ENCODE measurements at places on chromosomes 11 and 22. TPM values are rescaled to one million over a fixed set of nuclear protein-coding genes. Genes with fewer than 3 reads are reported as not detected.

- H3K36me3 ChIP-seq, result no peaks in the 10 kb centered on the region
- H3K27ac ChIP-seq, result no peak overlapping the region
- H3K27me3 ChIP-seq, result peaks cover 7% of the 10 kb centered on the region
- H3K4me3 ChIP-seq, result no peak overlapping the region
Observed at GRCh38 chr11:33533386-33534052, 167.1 kb downstream of the C11orf91 start.

The GPR83 gene
- total RNA-seq, result 0.30 TPM

DNA sequence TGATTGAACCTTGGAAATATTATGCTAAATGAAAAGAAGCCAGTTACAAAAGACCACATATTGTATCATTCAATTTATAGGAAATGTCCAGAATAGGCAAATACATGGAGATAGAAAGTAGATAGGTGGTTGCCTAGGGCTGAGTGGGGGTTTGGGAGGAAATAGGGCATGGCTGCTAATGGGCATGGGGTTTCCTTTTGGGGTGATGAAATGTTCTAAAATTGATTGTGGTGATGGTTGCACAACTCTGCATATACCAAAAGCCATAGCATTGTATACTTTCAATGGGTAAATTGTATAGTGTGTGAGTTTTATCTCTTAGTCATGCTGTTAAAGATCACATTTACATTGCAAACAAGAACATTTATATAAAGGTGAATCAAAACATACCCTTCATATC lies 48.7 kb downstream of the LDLRAD3 start:
- no peak overlapping the region for H3K27ac ChIP-seq
- no peak overlapping the region for H3K4me3 ChIP-seq
- H3K36me3 ChIP-seq, result no peaks in the 10 kb centered on the region

DNA sequence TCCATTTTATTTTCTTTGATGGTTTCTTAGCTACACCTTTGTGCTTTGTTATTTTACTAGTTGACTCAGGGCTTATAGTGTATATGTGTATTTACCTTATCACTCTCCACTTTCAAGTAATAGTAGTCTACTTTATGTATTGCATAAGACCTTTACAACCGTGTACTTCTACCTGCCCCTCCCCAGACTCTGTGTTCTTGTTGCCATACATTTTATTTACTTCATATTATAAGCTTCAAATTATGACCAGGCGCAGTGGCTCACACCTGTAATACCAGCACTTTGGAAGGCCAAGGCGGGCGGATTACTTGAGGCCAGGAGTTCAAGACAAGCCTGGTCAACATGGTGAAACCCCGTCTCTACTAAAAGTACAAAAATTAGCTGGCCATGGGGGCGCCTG lies 28.2 kb upstream of the CTSD start:
- H3K4me3 ChIP-seq, result no peak overlapping the region
- no peaks in the 10 kb centered on the region for H3K4me1 ChIP-seq
- H3K27ac ChIP-seq, result no peak overlapping the region
- peaks cover 5% of the 10 kb centered on the region for H3K27me3 ChIP-seq
- H3K36me3 ChIP-seq, result no peaks in the 10 kb centered on the region

The PATE4 gene
- not detected for total RNA-seq

- H3K27me3 ChIP-seq, result peaks cover 10% of the 10 kb centered on the region
- H3K27ac ChIP-seq, result no peak overlapping the region
- peak overlapping the region; percentile 57 for H3K4me3 ChIP-seq
- no peak for DNase-seq
- no peaks in the 10 kb centered on the region for H3K36me3 ChIP-seq
- H3K4me1 ChIP-seq, result peaks cover 30% of the 10 kb centered on the region
Observed at GRCh38 chr11:16923987-16924386, 90.2 kb downstream of the PLEKHA7 start.

DNA sequence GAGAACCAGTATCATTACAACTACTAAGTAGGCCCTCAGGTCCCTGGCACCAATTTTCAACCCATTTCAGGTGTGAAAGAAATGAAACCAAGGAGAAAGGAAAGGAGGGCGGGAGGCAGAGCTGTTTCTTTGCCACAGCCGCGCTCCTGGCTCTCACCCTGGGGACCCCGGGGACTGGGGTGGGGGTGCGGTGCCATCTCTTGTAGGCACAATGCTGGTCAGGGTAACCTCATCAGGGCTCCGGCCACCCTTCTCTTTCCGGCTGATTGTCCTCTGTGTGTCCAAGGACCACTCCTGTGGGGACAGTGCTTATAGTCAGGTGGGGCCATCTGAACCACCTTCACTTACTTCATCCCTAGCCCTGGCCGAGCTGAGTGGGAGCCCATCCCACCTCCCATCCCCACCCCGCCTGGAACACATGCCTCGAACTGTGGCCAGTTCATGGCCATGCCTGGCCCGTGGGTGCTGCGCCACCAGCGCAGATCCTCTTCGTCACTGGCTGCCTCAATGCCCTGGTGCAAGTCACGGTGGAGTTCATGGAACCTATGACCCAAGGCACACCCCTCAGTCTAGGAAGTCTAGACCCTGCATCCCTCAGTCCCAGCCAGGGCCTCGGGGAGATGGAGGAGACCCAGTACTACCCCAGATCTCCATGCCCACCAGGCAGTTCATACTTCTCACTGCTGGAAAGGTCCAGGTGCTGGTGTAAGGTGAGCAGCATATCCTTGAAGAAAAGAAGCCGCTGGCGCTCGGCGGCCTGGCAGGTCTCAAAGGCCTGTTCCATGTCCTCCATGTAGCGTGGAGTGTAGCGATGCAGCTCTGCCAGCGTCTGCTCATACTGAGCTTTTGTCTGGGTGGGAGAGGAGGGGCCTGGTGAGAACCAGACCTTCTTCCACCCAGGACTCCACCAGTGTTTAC lies 2.3 kb upstream of the ARFGAP2 start:
- peaks cover 11% of the 10 kb centered on the region for H3K36me3 ChIP-seq
- no peaks in the 10 kb centered on the region for H3K27me3 ChIP-seq
- H3K4me1 ChIP-seq, result peaks cover 26% of the 10 kb centered on the region
- no peak overlapping the region for H3K27ac ChIP-seq
- DNase-seq, result no peak

DNA sequence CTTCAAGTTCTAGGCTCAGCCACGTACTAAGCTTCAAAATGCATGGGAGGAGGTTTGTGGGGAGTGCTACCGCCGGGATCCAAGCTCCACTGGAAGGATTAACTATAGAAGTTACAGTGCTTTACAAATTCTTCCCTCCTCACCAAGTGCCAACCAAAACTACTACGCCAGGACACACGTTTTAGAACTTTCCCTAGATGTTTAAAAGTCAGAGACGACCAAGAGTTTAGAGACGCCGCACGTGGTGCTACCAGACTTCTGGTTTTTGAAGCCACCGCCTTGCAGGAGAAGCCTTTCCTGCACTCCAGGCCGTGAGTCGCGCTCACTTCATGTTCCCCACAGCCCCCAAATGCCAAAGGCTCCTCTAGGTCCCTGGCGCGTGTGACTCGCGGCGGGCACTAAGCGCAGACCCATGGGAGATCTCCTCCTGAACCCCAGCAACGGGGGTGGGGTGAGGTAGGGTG lies 734 bp downstream of the SNU13 start:
- no peak for DNase-seq
- H3K36me3 ChIP-seq, result no peaks in the 10 kb centered on the region
- H3K4me3 ChIP-seq, result peak overlapping the region; percentile 66
- H3K27me3 ChIP-seq, result no peaks in the 10 kb centered on the region

- no peaks in the 10 kb centered on the region for H3K27me3 ChIP-seq
- H3K27ac ChIP-seq, result peak within 1 kb of the TSS; percentile 90
- DNase-seq, result peak; percentile 79
- peak within 1 kb of the TSS; percentile 57 for H3K4me3 ChIP-seq
- H3K4me1 ChIP-seq, result peaks cover 49% of the 10 kb centered on the region
- H3K36me3 ChIP-seq, result no peaks in the 10 kb centered on the region
Observed at GRCh38 chr11:67056267-67057204, at the start of gene RHOD. TSS of gene RHOD (plus strand) at chr11:67056847. CDS start at chr11:67056903, 56 bp downstream.

The SCT gene
- not detected for total RNA-seq

DNA sequence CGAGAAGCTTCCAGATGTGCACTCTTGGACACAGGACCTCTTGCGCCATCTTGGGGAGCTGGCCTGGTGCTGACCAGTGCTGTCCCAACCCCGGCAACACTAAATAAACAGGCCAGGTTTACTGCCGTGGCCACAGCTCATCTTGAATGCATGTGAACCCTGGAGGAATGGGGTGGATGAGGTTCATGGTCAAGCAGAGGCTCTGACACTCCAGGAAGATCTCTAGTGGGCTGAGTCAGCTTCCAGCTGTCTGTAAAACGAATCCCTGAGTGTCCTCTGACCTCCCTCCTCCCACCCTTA lies 51.8 kb downstream of the ALX4 start:
- DNase-seq, result no peak
- no peaks in the 10 kb centered on the region for H3K36me3 ChIP-seq
- no peaks in the 10 kb centered on the region for H3K27me3 ChIP-seq
- no peak overlapping the region for H3K27ac ChIP-seq
- no peak overlapping the region for H3K4me3 ChIP-seq

- peaks cover 57% of the 10 kb centered on the region for H3K4me1 ChIP-seq
- H3K27me3 ChIP-seq, result no peaks in the 10 kb centered on the region
- H3K36me3 ChIP-seq, result no peaks in the 10 kb centered on the region
- peak within 1 kb of the TSS; percentile 47 for H3K27ac ChIP-seq
Observed at GRCh38 chr22:30425616-30426387, at the start of gene MTFP1. TSS of gene MTFP1 (plus strand) at chr22:30425768. CDS start at chr22:30425880, 112 bp downstream.

The NPAS4 gene
- total RNA-seq, result not detected

GRCh38 chr11:66017321-66017720 lies 5.5 kb downstream of the CST6 start:
- no peak for DNase-seq
- peaks cover 12% of the 10 kb centered on the region for H3K4me1 ChIP-seq
- no peak overlapping the region for H3K27ac ChIP-seq

The IGLL5 gene
- total RNA-seq, result not detected

DNA sequence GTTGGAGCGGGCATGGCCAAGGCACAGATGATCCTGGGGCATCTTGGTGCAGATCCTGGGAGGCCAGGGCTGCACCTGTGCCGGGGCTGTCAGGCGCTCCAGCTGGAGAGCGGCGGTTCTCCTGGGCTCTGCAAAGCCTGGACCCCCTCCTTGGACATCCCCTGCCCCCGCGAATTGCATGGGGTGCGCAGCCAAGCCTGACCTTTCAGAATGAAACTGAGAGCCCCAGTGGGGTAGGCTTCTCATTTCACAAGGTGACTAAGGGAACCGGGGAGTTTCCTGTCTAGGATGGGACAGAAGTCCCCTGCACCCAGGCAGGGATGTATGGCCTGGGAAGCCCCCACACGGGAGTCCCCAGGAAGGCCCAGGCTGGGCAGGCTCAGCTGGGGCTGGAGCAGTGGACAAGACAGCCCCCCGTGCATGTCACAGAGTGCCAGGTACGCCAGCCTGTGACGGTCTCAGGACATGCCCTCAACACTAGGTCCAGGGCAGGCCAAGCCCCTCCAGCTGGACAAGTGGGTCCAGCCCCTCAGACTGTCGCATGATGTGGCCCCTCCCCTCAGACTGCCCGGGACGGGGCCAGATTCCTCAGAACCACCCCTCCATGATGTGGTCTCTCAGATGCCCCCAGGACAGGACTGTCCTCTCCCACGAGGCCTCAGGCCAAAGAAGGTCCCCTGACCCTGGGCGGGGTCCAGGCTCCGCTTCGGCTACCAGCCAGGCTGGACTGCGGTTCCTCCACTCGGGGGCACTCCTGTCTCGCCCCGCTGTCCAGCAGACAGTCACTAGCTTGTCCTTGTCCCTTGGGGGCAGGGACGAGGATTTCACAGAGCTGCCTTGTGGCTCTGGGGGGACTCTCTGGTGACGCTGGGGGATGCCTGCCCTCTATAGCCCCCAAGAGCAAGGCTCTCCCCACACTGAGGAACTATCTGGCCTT lies 2.3 kb downstream of the LSP1 start:
- H3K36me3 ChIP-seq, result no peaks in the 10 kb centered on the region
- no peak for DNase-seq
- H3K4me3 ChIP-seq, result no peak overlapping the region
- H3K4me1 ChIP-seq, result no peaks in the 10 kb centered on the region

The CDCA5 gene
- 1.2 TPM for total RNA-seq

GRCh38 chr11:82043316-82043715 lies 690.3 kb downstream of the FAM181B start:
- H3K4me3 ChIP-seq, result no peak overlapping the region
- H3K4me1 ChIP-seq, result no peaks in the 10 kb centered on the region
- DNase-seq, result no peak
- no peaks in the 10 kb centered on the region for H3K36me3 ChIP-seq

DNA sequence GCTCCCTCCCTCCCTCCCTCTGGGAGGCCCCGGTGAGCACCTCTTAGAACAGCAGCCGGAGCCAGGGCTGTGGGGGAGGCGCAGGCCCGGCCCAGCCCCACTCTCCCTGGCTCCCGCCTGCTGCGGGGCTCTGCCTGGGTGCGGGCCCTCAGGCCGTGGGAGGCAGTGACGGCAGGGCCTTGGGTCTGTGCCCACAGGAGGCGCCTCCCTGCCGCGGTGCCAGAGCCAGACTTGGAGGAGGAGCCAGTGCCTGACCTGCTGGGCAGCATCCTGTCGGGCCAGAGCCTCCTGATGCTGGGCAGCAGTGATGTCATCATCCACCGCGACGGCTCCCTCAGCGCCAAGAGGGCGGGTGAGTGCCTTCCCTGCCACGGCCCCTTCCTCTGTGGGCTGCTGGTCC lies 9.5 kb downstream of the IRF7 start:
- H3K36me3 ChIP-seq, result peaks cover 99% of the 10 kb centered on the region
- H3K4me3 ChIP-seq, result no peak overlapping the region
- peak; percentile 69 for DNase-seq
- no peaks in the 10 kb centered on the region for H3K27me3 ChIP-seq
- H3K4me1 ChIP-seq, result peaks cover 20% of the 10 kb centered on the region

DNA sequence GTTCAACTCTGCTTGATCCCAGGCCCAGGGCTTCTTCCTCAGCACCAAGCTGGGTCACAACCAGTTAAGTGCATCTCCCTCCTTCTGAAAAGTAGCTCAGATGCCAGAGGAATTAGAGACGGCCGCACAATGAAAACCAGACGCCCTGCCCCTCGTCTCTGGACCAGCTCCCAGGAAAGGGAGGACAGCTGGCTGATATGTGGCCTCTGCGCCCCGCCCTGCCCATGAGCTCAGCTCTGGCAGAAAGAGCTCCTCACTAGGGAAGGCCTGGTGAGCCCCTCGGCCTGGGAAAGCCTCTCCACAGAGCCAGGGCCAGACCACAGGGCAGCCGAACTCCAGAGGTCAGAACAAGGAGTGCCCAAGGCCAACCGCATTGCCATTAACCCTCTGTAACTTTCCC lies 18.1 kb upstream of the SCGB1A1 start:
- H3K4me3 ChIP-seq, result peak overlapping the region; percentile 29
- peaks cover 80% of the 10 kb centered on the region for H3K4me1 ChIP-seq
- H3K27me3 ChIP-seq, result no peaks in the 10 kb centered on the region
- H3K27ac ChIP-seq, result peak overlapping the region; percentile 83
- peak; percentile 95 for DNase-seq

The ACER3 gene
- 9.8 TPM for total RNA-seq

- H3K4me3 ChIP-seq, result no peak overlapping the region
- H3K36me3 ChIP-seq, result peaks cover 8% of the 10 kb centered on the region
- H3K27me3 ChIP-seq, result no peaks in the 10 kb centered on the region
- DNase-seq, result no peak
- no peak overlapping the region for H3K27ac ChIP-seq
Observed at GRCh38 chr22:19195796-19196731, 17.5 kb upstream of the SLC25A1 start.
